ENCODE measurements at places on chromosomes 11 and 22. TPM values are rescaled to one million over a fixed set of nuclear protein-coding genes. Genes with fewer than 3 reads are reported as not detected.

The CDCA5 gene
- 80.6 TPM for total RNA-seq

The TUB gene
- 18.9 TPM for total RNA-seq

The CYP2D6 gene
- total RNA-seq = not detected

The TPP1 gene
- total RNA-seq = 8.1 TPM

The OSM gene
- not detected for total RNA-seq

The PATE2 gene
- not detected for total RNA-seq

The LSP1 gene
- total RNA-seq = 15.0 TPM

The PPFIBP2 gene
- 3.9 TPM for total RNA-seq

The ME3 gene
- total RNA-seq = not detected

The TMEM123 gene
- 164 TPM for total RNA-seq

The CELF1 gene
- total RNA-seq = 107 TPM

The SYT13 gene
- total RNA-seq = 0.03 TPM

DNA sequence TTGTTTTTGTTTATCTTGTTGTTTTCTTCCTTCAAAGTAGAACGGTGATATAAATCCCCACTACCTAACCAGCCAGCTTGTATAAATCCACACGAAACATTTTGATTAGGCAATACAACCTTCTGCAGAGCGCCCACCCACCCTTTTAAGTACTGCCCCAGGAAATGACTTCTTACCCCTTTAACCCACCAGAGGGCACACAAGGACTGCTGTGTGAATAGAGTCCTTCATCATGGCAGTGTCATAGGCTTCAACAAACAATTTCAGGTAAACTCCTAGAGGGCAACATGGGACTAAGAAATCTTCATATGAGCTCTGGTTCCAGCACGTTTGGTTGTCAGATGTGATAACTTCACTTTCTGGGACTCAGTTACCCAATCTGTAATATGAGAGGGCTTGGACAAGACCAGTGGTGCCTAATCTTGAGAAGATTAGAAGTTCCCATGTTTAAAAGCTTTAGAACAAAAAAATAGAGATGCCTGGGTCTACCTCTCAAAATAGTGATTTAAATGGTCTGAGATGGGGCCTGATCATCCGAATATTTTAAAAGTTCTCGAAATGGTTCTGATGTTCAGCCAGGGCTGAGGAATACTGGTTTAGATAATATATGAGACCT, 56.1 kb downstream of the PIWIL4 start:
- peak; percentile 84 for DNase-seq

- peak; percentile 91 for DNase-seq
Observed at GRCh38 chr11:111926505-111927391, 8.0 kb downstream of the C11orf52 start.

DNA sequence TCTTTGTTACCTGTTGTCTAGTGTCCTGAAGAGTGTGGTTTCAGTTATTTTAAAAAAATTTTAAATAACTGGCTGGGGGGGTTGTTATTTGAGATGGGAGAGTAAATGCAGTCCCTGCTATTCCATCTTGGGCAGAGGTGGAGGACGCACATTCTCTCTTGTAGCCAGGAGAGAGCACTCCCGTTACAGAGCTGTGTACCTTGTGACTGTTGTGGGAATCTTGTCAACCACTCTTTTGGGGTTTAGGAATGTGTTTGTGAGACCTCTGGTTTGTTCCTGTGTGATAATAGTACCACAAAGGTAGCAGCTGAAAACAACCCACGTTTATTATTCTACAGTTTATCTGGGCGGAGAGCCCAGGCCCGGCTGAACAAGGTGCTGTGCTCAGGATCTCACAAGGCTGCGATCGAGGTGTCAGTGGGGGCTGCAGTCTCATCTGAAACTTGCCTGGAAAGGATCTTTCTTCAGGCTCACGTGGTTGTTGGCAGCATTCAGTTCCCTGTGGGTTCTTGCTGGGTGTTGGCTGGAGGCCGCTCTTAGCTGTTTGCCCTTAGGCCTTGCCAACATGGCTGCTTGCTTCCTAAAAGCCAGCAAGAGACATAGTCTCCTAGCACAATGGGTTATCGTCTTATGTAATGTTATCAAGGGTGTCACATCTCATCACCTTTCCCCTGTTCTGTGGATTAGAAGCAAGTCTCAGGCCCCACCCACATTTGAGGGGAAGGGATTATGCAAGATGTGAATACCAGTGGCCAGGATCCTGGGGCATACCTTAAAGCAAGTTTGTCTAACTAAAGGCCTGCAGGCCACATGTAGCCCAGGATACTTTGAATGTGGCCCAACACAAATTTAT, 20.6 kb downstream of the IGHMBP2 start:
- no peak for DNase-seq

DNA sequence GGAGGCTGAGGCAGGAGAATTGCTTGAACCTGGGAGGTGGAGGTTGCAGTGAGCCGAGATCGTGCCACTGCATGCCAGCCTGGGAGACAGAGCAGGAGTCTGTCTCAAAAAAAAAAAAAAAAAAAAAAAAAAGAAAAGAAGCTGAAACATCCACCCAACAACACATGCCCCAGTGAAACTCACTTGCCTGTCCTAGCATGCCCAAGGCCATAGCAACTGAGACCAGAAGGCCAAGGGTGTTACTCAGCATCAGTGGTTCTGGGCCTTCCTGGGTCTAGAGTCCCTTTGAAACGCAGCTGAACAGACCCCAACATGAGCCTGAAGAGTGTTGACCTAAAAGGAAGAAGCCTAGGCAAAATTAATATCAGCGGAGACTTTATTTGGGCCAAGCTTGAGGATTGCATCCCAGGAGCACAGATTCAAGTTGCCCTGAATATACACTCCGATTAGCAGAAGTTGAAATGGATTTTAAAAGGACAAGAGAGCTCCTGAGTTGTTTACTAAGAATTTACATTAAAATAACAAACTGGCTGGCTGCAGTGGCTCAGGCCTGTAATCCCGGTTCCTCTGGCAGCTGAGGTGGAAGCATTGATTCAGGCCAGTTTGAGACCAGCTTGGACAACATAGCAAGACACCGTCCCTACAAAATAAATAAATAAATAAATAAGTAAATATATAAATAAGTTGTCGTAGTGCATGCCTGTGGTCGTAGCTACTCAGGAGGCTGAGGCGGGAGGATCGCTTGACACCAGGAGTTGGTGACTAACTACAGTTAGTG, 7.0 kb downstream of the PRDX5 start:
- DNase-seq = no peak

GRCh38 chr22:29217827-29218757, 12.4 kb downstream of the EMID1 start:
- DNase-seq = no peak

DNA sequence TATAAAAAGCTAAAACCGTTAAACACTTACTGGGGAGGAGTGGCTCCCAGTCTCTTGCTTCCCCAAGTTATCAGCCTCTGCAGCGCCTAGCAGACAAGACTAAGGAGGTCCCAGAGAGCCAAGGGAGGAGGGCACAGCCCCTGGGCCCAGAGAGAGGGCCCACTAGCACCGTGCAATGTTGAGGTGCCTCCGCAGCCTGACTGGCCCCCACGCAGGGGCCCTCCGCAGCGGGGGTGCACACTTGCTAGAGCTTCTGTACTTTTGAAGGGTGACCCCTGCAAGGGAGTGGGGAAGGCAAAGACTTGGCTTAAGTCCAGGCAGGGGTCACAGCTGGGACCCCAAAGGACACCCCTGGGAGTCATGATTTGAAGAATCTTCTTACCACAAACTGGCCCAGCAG, 98.0 kb downstream of the ADAMTS15 start:
- no peak for DNase-seq

DNA sequence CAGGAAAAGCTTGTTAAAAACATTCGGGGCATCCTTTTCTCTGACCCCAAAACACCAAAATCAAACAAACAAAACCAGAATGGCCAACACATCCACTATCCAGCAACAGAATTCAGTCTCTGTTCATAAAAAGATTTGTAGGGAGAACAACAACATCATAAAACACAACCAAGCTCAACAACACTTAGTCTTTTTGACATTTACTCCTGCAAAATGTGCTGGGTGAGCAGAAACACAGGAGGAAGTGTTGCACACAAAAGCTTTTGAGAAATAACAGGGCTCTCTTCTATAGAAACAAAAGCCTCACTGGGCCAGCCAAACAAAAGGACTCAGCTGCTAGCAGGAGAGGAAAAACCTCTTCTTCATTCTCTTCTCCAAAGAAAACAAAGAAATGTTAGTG, 736.0 kb upstream of the CCDC90B start:
- no peak for DNase-seq

DNA sequence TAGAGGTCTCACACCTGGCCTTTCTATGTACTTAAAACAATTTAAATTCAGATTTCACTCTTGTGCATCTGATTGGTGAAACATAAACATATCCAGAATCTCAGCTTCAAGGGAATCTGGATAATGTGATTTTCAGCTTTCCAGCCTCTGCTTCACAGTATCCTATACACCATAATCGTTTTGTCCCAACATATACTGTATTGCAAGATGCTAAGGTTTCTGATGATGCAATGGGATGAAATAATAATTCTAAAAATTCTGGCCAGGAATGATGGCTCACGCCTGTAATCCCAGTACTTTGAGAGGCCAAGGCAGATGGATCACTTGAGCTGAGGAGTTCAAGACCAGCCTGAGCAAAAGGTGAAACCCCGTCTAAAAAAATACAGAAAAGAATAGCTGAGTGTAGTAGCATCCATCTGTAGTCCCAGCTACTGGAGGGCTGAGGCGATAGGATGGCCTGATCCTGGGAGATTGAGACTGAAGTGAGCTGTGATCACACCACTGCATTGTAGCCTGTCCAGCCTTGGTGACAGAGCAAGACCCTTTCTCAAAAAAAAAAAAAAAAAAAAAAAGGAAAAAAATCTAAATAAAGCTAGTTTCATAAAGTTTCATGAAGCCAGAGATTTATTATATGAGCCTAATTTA, 41.0 kb upstream of the CTSC start:
- no peak for DNase-seq

DNA sequence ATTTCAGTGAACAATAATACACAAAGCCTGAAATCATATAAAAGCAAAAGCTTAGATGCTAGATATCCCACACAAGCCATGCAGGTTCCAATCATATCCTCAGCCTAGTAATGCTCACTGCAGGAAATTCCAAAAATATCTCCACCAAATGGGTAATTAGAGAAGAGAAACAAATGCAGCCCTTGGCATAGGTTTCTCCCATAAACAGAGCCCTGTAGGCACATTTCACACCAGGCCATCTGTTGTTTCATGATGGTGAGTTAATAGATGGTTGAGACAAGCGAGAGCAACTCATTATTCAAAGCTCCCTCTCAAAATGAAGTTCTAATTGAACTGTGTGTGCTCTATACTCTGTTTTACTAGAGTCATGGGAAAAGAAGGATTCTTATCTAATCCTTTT, 154.6 kb upstream of the TRPC6 start:
- DNase-seq = peak; percentile 24

DNA sequence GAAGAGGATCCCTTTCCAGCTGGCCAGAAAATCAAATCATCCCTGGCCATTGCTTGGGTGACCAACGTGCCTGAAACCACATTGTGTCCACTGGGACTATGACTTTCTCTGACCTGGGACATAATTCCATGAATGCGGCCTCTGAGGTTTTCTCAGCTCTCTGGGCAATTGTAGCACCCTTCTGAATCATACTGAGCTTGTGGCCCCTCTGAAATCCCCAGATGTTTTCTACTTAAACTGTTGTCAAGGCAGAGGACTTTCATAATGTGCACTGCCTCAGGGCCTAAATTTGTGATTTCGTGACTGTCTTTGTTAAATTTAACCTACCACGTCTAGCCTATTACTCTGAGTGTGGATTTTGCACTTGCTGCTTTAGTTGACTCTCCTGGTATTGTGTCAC, 321.1 kb upstream of the PLET1 start:
- DNase-seq = no peak

GRCh38 chr11:119376197-119376847, 5.2 kb downstream of the USP2 start:
- DNase-seq = peak; percentile 86

DNA sequence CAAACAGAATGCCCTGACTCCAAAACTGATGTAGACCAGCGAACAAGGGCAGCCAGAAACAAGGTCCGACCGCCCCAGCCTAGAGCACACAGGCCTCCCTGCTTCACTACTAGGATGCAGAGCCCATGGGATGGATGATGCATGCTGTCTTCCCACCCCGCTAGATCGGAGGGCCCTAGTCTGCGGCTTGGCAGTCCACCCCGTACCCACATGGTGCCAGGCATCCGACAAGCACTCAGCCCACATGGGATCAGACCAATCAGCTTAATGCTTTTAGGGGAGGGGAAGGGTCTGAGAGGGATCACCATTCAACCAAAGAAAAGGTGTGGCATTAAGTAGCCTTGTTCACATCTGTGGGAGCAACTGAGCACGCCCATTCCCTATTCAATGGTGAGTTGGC, 30.6 kb downstream of the PISD start:
- DNase-seq = no peak

DNA sequence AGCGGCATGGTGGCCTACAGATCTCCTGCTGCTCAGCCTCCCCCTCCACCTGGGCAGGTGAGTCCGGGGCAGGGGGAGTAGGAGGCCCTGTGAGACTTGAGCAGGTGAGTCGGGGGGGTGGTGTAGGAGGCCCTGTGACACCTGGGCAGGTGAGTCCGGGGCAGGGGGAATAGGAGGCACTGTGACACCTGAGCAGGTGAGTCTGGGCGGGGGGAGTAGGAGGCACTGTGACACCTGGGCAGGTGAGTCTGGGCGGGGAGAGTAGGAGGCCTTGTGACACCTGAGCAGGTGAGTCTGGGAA, 299.3 kb downstream of the BRD1 start:
- no peak for DNase-seq

DNA sequence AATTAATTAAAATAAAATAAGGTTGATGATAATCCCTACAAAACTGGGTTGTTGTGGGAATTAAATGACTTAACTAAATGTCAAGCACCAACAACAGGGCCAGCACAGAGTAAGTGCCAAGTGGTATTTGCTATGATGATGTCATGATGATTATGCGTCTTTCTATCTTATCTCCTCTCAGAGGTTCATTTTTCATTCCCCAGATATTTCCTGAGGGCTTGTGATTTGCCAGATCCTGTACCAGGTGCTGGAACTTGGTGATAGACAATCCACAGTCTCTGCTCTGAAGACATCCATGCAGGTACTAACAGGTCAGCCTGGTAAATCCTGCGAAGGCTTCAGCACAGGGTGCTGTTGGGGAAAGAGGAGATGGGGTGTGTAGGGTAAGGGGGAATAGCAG, 8.1 kb upstream of the MYH9 start:
- DNase-seq = no peak

DNA sequence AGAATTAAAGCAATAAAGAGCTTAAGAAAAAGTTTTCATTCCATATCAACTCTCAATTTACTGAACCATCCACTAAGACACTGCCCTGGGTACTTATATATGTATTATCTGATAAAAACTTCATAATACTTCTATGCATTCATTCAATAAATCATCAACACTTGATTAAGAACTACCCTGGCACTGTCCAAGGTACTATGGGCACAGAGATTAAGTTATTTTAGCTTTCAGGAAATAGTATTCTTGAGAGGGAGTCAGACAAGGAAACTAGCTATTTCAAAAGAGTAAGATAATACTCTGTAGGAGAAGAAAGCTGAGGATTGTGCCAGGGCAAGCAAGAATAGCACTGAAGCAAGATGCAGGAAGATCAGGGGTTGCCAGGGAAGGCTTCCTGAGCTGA, 640.8 kb downstream of the FAM181B start:
- DNase-seq = no peak

- DNase-seq = no peak
Observed at GRCh38 chr22:46591930-46592329, 28.3 kb upstream of the GRAMD4 start.

- DNase-seq = no peak
Observed at GRCh38 chr11:132234878-132235277, 864.5 kb downstream of the NTM start.

- DNase-seq = no peak
Observed at GRCh38 chr11:46216019-46216764, 61.3 kb upstream of the CREB3L1 start.
